ENCODE measurements at places on chromosomes 2 and 18.

GRCh38 chr18:28834889-28835288 lies 658.0 kb upstream of the CDH2 start:
- DNase-seq: no peak

GRCh38 chr2:158755310-158756087 lies 39.6 kb upstream of the DAPL1 start:
- DNase-seq: no peak

- no peak for DNase-seq
Measured at GRCh38 chr2:212912445-212913103, 238.8 kb downstream of the IKZF2 start.

GRCh38 chr2:7849531-7849930 lies 832.3 kb upstream of the ID2 start:
- DNase-seq: no peak

- no peak for DNase-seq
Measured at GRCh38 chr2:233799716-233800115, 21.6 kb downstream of the MROH2A start.

DNA sequence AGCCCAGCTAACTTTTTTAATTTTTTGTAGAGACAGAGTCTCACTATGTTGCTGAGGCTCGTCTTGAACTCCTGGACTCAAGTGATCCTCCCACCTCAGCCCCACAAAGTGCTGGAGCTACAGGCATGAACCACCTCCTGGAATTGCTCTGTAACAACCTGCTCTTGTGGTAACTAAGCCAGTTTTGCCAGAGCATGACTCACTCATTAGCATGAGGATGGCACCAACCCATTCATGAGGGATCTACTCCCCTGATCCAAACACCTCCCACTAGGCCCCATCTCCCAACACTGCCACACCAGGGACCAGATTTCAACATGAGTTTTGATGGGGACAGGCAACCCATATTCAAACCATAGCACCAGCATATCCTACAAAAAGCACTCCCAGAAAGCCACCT lies 348.9 kb upstream of the RAB12 start:
- DNase-seq: no peak

GRCh38 chr2:28895189-28895893 lies 874 bp downstream of the WDR43 start:
- DNase-seq: no peak

DNA sequence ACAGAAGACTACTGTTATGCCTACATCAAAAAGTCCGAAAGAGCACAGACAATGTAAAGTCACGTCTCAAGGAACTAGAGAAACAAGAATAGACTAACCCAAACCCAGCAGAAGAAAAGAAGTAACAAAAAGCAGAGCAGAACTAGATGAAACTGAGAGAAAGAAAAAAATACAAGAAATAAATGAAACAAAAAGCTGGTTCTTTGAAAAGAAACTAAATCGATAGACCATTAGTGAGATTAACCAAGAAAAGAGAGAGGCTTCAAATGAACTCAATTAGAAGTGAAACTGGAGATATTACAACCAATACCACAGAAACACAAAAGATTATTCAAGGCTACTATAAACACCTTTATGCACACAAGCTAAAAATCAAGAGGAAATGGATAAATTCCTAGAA lies 271.8 kb downstream of the MBD2 start:
- no peak for DNase-seq

GRCh38 chr18:33924576-33924975 lies 300.1 kb downstream of the NOL4 start:
- no peak for DNase-seq

DNA sequence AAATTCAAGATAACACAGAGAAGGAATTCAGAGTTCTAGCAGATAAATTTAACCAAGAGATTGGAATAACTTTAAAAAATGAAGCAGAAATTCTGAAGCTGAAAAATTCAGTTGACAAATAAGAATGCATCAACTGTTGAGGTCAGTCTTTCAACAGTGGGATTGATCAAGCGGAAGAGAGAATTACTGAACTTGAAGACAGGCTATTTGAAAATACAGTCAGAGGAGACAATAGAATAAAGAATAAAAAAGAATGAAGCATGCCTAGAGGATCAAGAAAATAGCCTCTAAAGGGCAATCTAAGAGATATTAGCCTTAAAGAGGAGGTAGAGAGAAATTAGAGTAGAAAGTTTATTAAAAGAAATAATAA lies 27.7 kb upstream of the ITGAV start:
- no peak for DNase-seq

DNA sequence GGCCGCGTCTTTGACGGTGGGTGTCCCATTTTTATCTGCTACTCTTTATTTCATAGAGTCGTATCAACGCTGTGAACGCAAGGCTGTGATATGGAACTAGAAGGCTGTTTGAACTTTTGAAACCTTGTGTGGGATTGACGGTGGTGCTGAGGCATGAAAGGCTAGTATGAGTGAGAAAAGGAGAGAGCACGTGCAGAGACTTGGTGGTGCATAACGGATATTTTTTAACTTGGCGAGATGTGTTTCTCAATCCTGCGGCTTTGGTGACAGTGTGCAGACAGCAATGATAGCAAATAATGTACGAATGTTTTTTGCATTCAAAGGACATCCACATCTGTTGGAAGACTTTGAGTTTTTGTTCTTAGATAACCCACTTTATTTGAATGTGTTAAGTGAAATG lies 6.2 kb downstream of the HES6 start:
- DNase-seq: no peak

DNA sequence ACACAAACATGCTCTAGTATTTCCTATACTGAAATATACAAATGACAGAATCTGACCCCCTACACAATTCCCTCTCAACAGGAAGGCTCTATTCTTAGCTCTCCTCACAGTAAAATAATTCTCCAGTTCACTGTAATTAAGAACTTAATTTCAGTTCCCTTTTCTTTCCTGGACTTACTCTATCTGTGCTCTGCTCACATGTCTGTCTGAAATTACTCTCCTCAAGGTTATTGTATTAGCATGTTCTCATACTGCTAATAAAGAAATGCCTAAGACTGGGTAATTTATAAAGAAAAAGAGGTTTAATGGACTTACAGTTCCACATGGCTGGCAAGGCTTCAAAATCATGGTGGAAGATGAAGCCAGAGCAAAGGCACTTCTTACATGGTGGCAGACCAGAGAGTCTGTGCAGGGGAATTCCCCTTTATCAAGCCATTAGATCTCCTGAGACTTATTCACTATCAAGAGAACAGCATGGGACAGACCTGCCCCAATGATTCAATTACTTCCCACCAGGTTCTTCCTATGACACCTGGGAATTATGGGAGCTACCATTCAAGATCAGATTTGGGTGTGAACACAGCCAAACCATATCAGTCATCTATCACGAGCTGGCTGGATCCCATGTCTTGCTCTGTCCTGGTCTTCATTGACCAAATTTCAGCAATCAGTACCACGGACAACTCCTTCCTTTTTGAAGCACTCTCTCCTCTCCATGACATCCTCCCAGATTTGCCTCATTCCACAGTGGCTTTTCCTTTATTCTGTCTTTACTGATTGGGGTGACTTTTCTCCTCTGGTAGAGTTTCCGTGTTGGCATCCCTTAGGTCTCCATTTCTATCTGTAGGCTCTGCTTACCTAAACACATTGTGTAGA lies 110.9 kb downstream of the GALR1 start:
- DNase-seq: no peak

GRCh38 chr2:47160660-47161059 lies 5.6 kb upstream of the STPG4 start:
- DNase-seq: no peak

GRCh38 chr2:234960175-234961088 lies 8.6 kb downstream of the SH3BP4 start:
- DNase-seq: no peak

DNA sequence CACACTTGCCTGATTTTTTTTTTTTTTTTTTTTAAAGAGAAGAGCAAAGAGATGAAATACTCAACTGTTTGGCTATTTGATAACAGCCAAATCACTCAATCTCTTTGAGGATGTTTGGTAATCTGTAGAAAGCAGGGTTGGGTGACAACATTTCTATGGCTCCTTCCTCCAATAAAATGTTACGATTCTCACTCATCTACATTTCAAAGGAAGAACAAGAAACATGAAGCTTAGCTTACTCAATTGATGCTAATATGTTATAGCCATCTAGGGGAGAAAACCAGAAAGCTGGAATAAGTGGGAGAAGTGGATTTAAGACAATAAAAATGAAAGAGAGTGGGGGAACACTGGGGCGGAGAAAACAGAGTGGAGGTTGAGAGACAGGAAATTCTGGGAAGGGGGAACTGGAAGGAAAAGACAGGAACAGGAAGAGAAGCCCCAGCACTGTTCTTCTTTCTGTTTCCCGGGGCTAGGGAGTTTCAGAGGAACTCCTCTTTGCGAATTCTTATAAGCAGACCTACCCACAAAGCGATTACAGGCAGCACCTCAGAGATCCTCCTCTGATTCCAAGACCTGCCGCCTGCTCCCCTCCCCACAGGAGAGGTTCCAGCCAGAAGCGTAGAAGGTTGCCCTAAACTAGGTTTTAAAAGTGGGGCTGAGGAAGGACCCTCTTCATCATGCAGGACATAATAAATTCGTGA lies 13.3 kb downstream of the ST3GAL5 start:
- no peak for DNase-seq

DNA sequence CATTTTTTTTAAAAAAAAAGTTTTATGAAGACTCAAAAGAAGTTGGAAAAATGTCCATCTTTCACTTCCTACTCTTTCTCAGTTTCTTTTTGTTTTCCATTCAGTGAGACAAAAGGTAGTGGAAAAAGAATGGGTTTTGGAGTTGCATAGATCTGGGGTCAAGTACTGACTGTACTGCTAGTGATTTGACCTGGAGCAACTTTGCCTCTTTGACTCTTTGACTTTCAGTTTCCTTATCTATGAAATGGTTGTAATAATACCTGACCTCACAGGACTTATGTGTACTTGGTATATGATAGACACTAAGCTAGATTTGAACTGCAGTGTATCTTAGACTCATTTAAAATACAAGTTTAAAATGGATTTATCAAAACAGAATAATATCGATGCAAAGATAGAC lies 3.5 kb upstream of the KCNE4 start:
- no peak for DNase-seq

GRCh38 chr2:67628892-67629291 lies 231.8 kb downstream of the ETAA1 start:
- no peak for DNase-seq

- no peak for DNase-seq
Measured at GRCh38 chr2:198347349-198347748, 543.0 kb downstream of the PLCL1 start.

- no peak for DNase-seq
Measured at GRCh38 chr2:138922973-138923563, 142.9 kb upstream of the NXPH2 start.

DNA sequence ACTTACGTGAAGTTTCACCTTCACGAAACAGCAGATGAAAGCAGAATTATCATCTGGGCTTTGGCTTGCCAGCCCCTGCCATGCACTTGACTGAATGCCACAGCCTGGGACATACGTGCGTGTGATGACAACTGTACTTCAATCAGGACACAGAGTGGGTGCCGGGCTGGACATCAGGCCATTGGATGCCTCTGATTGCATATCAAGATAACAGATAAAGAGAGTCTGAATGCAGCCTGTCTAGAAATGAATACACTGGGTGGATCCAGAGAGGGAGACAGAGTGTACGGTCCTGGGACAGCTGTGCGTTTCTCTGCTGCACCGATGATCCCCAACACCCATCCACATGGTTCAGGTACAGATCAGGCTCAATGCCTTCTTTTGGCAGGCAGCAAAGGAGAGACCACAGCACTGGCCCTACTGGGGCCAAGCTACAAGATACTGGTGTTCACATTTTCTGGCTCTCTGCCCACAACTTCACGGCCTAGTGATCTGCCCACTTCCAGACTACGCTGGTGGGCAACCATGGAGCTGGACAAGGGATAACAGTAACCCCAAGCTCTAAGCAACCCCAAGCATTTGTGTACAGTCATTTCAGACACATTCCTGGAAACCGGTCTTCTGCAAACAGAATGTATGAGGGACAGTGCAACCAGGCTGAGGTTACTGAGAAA lies 35.6 kb downstream of the FBLN7 start:
- DNase-seq: no peak

DNA sequence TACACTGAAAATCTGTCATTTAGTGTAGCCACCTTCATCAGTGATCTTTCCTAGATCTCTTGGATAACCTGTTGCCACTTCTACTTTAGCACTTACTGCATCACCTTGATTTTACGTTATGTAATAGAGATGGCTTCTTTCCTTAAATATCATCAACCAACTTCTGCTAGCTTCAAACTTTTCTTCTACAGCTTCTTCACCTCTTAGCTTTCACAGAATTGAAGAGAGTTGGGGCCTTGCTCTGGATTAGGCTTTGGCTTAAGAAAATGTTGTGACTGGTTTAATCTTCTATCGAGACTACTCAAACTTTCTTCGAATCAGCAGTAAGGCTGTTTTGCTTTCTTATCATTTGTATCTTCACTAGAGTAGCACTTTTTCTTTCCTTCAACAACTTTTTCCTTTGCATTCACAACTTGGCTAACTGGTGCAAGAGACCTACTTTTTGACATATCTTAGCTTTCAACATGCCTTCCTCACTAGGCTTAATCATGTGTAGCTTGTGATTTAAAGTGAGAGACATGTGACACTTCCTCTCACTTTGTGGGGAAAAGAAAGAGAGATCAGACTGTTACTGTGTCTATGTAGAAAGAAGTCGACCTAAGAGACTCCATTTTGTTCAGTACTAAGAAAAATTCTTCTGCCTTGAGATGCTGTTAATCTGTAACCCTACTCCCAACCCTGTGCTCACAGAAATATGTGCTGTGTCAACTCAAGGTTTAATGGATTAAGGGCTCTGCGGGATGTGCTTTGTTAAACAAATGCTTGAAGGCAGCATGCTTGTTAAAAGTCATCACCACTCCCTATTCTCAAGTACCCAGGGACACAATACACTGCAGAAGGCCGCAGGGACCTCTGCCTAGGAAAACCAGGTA lies 99.6 kb downstream of the ATL2 start:
- no peak for DNase-seq

GRCh38 chr2:32947076-32947483 lies 327 bp downstream of the LTBP1 start:
- no peak for DNase-seq

- DNase-seq: no peak
Measured at GRCh38 chr18:69380324-69380723, 20.4 kb upstream of the DOK6 start.

GRCh38 chr2:219636144-219636915 lies 8.9 kb downstream of the SLC4A3 start:
- DNase-seq: no peak

DNA sequence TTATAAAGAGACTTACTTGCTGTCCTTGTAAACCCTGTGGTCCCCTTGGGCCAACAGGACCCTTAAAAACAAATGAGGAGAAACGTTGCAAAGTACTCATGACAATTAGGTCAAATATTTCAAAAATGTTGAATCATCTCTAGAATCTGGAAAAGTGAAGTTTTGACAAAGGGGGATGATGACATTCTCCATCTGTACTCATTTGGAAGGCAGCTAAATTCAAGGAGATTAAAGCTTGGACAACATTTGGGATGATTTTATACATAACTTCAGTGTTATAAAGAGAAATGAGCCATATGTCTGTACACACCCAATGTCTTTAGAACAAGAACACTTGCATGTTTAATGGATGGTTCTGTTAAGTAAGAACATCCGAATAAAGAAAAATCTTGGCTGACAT lies 92.9 kb downstream of the COL5A2 start:
- no peak for DNase-seq
